ENCODE measurements at places on chromosomes 4 and X.

GRCh38 chrX:5644776-5645175 is 583.9 kb downstream of the NLGN4X start:
- DNase-seq, result no peak

DNA sequence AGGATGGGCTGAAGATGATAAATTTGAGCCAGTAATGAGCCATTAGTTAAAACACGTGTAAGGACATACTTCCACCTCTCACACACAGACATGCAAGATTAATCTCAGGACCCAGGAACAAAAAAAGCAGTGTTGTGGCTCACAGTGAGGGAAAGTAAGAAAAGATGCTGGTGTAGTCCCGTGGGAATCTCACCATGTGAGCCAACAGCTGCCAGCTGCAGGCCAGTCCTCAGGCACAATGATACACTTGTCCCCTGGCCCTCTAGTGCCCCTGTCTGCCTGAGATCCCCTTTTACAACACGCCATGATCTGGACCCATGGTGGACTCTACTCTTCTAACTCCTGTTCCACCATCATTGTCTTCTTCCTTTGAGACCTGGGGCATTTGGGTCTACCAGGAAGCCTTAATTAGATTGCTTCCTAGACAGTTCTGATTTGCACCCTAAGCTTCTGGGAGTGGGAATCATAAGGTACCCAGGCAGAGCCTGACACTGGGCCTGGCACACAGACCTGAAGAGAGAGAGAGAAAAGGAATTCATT is 194.7 kb downstream of the STIM2 start:
- DNase-seq, result no peak

DNA sequence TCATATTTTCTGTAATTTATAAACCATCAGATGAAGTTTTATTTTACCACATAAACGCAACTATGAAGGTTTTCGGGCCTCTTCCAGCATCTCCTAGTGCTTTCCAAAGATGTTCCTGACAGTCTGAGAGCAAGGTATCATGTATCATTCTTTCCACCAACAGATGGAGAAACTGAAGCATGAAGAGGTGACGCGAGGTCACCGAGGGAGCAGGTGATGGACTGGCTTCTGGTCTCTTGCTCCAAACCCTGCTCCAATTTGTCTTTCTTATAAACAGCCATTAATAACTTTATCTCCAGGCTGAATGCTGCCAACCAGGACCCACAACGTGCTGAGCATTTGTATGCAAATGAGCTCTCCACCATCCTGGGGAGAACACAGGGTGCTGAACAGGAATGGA is 86.3 kb upstream of the MAML3 start:
- no peak for DNase-seq

- no peak for DNase-seq
Observed at GRCh38 chr4:10162341-10163000, 45.9 kb upstream of the WDR1 start.

- no peak for DNase-seq
Observed at GRCh38 chr4:118585015-118585414, 100.2 kb upstream of the METTL14 start.

DNA sequence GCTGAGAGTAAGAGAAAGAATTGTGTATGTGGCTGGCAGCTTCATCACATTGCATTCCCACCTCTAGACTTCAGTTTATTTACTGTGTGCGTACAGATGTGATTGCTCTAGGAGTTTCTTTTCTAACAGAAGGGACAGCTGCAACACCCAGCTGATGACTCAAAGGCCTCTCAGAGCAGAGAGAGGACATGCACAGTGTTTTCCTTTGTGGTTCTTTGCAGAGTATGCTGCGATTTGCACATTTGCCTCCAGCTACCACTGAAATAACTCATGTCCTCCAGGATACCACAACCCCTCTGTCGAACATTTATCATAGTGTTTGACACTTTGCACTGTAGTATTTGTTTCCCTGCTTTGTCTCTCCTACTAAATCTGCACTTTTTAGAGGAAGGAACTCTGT is 294.1 kb downstream of the STIM2 start:
- DNase-seq, result no peak

DNA sequence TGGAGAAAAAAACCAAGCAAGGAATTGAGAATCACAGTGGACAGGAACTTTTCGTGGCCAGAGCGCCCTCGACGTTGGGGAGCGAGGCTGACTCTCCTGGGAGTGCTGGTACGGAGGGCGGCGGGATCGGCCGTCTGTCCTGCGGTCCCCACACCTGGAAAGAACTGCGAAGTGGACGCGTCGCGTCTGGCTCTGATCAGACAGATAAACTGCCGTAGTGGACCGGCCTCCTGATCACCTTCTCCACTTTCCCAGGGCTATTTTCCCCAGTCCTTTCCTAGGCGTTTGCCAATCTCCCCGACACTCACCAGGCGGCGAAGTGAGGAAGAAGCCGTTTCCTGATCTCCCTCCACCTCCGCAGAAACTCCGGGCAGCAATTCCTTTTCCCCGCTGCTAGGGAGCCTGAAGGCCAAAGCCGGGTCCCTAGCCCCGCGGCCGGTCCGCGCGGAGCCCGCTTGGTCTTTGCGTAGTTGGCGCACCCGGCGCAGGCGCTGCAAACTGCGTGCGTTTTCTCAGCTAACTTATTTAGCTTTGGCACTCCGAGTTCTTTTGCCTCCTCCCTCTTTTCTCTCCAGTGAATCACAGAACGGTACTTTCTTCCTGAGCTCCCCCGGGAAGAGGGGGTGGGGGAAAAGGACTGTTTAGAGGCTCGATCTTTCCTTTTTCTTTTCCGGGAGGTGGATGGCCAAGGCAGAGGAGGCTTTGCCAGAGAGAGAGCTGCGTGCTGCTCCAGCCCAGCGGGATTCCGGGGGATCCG is at the start of gene ARSJ:
TSS of gene ARSJ (minus strand) at position 500 of the 757 bp plus-strand sequence. CDS start 813 bp downstream, outside the sequence.
- no peak for DNase-seq

GRCh38 chrX:131764216-131764615 is 220.3 kb downstream of the OR13H1 start:
- DNase-seq, result no peak

GRCh38 chr4:48259748-48260147 is 9.9 kb downstream of the TEC start:
- no peak for DNase-seq

GRCh38 chrX:87805829-87806490 is 288.4 kb downstream of the KLHL4 start:
- no peak for DNase-seq

- DNase-seq, result no peak
Observed at GRCh38 chr4:73345399-73345975, 58.6 kb upstream of the ALB start.

GRCh38 chrX:73448379-73448778 is 1.5 kb downstream of the CDX4 start:
- no peak for DNase-seq

GRCh38 chrX:6384371-6384770 is 150.5 kb downstream of the VCX3A start:
- DNase-seq, result no peak

DNA sequence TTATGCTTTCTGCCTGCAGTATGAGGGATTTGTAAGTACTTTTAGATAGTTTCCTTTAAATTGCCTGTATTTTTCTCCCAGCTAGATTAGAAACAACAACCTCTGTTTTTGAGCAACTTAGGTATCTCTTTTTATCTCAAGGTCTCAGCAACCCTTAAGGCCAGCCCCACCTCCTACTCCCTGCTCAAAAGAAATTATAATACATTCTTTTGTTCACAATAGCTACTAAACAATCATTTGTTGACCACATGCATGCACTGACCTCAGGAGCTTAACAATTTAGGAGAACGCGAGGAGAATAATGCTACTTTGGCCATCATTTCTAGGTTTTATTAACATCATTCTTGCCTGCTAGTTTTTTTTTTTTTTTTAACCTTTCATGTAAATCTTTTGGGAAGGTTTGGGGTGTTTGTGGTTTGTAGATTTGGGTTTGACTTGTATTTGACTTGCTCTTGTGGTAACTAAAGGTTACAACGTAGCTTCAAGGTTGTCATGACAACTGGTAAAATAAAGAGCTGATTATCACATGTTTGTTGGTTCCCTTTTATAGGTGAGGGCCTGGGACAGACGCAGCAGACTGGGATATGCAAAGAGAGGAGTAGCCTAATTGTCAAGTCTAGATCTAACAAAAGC is 145.4 kb upstream of the PLAC1 start:
- peak; percentile 36 for DNase-seq

GRCh38 chrX:106159861-106160282 is 8.2 kb upstream of the PWWP3B start:
- DNase-seq, result no peak

DNA sequence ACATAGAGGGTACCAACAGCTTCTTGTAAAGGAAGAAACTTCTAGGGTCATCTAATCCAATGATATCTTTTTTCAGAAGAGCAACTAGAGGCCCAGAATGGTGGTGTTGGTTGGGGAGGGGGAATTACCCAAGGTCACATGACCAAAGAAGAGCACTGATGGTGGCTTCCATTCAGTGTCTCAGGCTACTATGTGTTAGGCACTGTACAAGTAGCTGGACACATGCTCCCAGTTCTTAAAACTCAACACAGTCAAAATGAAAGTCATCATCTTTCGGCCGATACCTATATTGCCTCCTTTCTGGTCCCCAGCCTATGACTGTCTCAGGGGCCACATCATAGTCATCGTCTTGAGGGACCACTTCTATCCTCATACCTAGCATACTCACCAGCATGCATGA is 88.1 kb downstream of the ARHGAP6 start:
- no peak for DNase-seq

- no peak for DNase-seq
Observed at GRCh38 chr4:119046263-119046662, 89.4 kb upstream of the MYOZ2 start.

GRCh38 chr4:165462009-165462408 is 83.2 kb downstream of the CPE start:
- DNase-seq, result no peak

DNA sequence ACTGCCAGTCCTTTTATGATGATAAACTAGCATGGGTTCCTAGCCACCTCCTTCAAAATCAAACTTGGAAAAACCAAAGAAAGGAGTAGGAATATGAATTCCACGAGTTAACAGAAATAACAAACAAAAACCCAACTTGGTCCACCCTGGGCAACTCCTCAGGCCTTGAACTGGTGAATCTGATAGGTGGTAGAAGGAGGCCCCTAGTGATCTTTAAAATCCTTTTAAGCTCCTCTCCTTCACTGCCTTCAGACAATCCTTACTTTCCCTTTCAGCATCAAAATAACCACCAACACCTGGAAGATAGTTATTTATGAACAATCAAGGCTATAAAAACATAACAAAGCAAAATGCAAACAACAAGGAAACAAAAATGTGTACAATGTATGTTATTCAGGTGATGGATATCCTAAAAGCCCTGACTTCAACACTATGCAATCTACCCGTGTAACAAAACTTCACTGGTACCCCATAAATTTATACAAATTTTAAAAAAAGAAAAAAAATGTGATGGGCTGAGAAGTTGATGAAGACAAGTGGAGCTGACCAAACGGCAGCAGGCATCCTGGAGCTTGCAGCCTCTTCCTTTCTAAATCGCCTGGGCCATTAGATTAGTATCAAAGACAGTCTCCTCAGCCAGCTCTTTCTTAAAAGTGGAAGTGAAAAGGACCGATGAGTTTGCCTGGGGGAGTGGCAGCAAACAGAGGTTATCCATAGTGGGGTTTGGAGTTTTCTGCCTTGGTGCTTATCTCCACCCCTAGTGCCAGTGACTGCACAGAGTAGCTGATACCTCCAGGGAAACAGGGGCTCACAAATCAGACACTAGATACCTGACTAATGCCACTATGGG is 179.6 kb downstream of the TMA16 start:
- no peak for DNase-seq

DNA sequence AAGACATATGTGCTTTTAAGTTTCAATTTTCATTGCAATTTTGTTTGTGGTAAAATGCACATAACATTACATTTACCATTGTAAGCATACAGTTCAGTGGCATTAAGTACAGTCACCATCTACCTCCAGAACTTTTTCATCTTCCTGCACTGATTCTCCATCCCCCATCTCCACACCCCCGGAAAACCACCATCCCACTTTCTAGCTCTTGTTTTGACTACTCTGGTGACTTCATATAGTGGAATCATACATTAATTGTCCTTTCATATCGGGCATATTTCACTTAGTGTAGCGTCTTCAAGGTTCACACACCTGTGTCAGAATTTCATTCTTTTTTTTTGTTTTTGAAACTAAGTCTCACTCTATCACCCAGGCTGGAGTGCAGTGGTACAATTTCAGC is 143.5 kb downstream of the GPR143 start:
- DNase-seq, result peak; percentile 30

GRCh38 chr4:2901186-2901585 is 57.5 kb downstream of the ADD1 start:
- DNase-seq, result no peak

GRCh38 chrX:31847773-31848172 is 775.9 kb upstream of the FTHL17 start:
- no peak for DNase-seq

GRCh38 chrX:54447461-54447860 is 7.3 kb downstream of the TSR2 start:
- no peak for DNase-seq

GRCh38 chrX:42028109-42028508 is 104.8 kb upstream of the CASK start:
- no peak for DNase-seq

GRCh38 chrX:48676893-48677270 is 6.7 kb upstream of the WAS start:
- no peak for DNase-seq

- no peak for DNase-seq
Observed at GRCh38 chr4:52853351-52853750, 8.8 kb upstream of the RASL11B start.

DNA sequence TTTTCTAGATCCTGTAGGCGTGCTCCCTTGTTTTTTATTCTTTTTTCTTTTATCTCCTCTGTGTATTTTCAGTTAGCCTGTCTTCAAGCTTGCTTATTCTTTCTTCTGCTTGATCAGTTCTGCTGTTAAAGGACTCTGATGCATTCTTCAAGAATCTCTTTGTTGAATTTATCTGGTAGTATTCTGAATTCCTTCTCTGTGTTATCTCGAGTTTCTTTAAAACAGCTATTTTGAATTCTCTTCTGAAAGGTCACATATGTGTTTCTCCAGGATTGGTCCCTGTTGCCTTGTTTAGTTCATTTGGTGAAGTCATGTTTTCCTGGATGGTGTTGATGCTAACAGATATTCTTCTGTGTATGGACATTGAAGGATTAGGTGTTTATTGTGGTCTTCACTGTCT is 15.3 kb downstream of the RAB33B start:
- DNase-seq, result no peak
